Foreskin keratinocyte (primary cell): ENCODE measurements at places on chromosomes 12 and 14. TPM values are rescaled to one million over a fixed set of nuclear protein-coding genes. Genes with fewer than 3 reads are reported as not detected.
A peak's percentile ranks its signal among the peaks of the same experiment; 100 is the strongest.

DNA sequence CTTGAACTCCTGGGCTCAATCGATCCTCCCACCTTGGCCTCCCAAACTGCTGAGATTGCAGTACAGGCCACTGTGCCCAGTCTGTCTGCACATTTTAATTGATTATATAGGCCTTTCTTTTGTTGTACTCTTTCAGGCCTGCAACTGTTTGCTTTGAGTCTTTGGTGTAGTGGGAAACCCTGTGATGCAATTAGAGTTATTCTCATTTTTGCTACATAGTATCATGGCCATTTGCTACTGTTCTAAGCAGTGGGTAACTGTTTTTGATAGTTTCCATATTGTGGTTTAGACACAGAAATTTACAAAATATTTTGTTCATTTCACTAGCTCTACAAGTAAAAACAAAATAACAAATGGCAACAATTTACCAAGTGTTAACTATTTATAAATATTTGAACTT, 6.3 kb upstream of the TUBA1B start:
- no peak for DNase-seq

DNA sequence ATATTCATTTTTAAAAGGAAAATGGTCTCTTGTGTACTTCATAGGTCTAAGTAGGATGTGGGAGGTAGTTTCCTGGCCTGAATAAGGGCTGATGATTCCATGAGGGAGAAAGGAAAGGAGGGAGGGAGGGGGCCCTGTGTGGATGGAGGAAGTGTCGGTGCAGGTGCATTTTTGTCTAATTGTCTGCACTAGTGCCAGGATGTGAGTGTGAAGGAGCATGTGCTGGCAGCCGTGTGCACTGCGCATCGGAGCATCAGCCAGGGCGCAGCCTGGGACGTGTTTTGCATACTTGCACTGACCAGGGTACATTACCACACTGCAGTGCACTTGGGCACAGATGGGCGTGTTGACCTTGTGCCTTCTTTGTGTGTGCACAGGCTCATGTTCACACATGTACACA, 29.2 kb downstream of the SMUG1 start:
- DNase-seq: no peak

DNA sequence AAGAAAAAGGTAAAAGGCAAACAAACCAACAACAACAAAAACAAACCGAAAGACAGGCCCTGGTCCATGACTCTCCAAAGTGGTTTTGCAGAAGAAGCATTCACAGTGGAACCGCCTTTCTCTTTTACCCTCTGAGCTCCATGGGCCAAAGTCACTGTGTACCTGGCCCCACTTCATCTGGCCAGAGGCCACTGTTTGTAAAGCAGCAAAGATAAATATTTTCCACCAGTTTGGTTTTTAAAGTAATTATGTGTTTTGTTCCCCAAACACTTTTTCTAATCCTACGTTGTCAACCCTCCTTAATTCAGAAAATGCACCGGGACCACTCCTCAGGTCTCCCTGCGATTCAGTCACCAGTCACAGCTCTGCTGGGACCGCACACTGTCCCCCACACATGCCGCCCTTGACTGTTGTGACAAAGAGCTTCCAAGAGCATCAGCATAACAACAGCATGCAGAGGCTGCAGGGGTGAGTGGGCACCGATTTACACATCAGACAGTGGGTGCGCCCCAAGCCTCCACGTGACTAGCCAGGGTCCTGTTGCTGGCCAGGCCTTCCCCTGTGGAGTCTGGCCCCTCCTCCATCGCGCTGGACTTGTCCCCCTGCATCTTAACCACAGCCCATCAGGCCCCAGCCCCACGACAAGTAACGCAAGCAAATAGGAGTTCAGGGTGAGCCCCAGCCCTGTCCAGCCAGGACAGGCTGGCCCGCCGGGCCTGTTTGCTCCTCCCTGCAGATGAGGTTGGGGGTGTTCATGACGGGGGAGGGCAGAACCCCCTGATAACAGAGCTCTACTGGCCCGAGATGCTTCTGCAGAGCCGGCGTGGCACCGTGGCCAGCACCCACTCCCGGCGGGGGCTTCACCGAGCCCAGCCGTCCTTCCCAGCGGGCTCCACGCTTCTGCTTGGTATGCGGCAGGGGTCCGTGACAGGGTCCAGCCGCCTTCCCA, 65.2 kb upstream of the DIO3 start:
- DNase-seq: no peak

DNA sequence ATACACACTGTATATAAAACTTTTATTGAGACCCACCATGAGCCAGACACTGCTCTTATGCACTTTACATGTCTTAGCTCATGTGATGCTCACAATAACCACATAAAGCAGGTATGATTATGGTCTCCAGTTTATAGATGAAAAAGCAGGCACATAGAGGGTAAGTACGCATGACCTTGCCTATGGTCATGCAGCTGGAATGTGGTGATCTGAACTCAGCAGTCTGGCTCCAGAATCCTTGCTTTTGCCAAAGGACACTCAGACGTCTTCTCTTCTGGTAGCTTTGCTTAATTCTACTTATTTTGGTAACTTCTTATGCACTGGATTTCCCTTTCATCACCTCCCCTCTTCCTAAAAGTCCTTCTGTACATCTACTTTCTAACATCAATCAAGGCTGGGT, 103.3 kb upstream of the CRY1 start:
- no peak for DNase-seq

DNA sequence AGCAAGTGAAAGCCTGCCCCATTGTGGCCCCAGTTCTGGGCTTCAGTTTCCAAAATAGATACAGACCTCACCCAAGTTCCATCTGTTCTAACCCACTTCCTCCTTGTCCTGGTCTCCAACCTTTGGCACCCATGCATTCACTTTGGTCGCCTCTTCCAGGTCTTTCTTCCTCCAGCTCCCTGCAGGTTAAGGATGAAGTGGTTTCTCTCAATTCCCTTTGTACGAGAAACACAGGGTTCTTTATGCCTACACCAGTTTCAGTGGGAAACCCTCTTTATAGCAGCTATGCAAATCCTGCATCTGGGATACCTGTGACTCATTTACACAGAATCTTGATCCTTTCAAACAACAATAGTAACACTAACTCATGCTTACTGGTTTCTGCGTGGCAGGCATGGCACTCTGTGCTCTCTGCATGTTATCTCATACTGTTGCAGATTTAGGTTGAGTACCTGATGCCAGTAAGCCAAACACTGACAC, 110.6 kb upstream of the AMIGO2 start:
- peak; percentile 91 for DNase-seq

DNA sequence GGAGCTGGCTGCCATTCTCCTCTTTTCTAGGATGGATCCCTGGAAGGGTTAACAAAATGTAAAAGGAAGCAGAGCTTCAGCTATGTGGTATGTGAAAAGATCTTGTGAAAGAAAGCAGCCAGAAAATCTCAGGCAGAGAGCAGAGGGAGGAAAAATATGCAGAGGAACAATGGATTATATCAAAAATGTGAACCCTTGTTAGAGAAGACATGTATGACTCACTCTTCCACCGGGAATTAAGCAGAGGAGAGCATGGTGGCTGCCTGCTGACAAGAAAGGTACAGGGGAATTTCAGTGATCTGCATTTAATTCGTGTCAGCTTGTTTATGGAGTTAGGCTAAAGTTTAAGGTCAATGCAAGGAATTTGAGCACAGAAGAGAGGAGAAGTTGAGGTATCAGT, 46.3 kb downstream of the KCNA1 start:
- no peak for DNase-seq

DNA sequence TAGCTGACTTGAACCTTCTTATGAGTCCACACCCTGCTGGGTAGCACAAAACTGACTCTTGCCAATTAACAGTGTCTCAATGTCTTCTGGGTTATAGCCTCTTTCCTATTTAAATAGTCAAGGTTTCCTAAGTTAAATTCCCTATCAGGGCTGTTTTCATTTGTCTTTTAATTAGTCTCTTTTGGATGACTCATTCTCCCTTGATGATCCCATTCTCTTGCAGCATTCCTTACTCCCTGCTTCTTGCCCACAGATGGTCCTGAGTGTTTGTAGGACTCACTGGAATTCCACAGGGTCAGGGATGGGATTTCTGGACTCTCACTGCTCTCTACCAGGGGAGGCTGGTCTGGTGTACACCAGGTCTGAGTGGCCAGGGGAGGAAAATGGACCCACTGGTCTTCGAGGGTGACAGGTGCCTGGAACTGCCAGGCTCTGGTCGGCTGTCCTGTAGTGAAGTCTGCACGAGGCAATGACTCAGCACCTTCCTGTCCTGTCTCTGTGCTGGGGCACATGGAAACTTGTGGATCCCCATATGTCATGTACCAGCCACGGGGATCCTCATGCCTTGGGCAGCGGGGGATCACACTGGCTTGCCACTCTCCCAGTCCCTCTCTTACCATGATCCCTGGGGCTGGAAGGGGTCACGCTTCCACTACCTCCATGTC, 236.5 kb upstream of the PELI2 start:
- no peak for DNase-seq

GRCh38 chr14:99564256-99564925, 39.6 kb downstream of the CCDC85C start:
- DNase-seq: no peak

DNA sequence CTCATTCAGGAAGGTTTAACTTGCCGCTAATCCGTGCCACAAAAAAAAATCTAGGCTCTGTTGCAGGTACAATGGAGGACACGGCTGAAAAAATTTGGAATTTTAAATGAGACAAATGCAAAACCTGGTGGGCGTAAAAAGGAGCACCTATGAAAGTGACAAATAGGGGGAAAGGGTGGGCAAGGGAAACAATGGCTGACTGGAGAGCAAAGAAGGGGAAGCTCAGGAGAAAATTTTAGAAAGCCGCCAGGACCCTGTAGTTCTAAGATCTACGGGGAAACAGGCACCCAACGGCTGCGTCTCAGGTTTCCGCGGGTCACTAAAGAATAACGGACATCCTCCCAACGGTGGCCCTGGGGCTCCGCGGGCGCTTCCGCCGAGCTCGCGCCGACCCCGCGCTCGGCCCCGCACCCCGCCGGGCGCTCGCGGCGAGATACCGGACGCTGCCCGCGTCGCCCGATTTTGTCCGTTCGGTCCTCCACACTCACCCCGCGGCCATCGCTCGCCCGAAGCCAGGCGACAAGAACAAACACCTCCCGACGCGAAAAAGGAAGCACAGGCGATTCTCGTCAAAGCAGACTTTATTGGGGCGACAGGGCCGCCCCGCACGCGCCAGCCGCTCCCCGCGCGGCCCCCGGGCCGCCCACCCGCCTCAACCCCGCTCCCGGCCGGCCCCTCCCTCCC, 1.1 kb upstream of the YY1 start:
- DNase-seq: no peak

DNA sequence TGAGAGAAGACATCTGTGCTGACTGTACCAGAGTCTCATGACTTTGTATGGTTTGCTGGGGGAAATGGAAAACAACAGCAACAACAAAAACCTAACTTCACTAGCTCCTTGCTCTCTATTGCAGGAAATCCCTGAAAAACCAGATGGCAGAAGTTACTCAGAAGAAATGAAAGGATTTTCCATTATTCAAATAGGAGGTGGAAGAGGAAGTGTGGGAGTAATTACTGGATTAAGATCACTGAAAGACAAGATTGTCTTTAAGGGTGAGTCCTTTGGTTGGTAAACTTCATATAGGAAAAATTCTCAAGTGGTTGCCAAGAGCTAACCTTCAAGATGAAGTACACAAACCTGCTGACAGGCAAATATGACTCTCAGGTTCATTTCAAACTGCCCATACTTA, 391.9 kb upstream of the ATP2B1 start:
- no peak for DNase-seq

DNA sequence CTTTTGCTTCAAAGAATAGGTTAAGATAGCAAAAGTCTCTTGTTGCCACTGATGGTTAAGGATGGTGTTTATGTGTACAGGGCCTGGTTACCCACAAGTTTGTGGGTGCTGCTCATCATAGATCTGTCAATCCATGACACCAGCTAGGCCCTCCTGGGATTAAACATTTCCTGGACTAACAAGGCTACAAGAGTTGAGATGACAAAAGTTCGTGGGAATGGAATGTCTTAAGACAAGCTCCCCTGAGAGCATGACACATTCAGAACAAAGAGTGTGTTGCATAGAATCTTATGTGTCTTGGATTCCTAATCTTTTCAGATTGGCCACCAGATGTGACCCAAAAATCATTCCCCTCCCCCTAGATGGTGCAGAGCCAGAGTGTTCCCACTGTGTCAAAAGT, 592.5 kb upstream of the USP15 start:
- no peak for DNase-seq

GRCh38 chr12:110627500-110628195, 13.7 kb downstream of the TCTN1 start:
- DNase-seq: no peak

GRCh38 chr14:94225460-94226378, 51.6 kb downstream of the PPP4R4 start:
- no peak for DNase-seq

OR4E2 gene
- not detected in 2 replicates for total RNA-seq

PLEKHD1 gene
- not detected in 2 replicates for total RNA-seq

SRRM4 gene
- not detected in 2 replicates for total RNA-seq

IQSEC3 gene
- total RNA-seq: not detected in 2 replicates
